ENCODE measurements at places on chromosomes 13 and 19.

DNA sequence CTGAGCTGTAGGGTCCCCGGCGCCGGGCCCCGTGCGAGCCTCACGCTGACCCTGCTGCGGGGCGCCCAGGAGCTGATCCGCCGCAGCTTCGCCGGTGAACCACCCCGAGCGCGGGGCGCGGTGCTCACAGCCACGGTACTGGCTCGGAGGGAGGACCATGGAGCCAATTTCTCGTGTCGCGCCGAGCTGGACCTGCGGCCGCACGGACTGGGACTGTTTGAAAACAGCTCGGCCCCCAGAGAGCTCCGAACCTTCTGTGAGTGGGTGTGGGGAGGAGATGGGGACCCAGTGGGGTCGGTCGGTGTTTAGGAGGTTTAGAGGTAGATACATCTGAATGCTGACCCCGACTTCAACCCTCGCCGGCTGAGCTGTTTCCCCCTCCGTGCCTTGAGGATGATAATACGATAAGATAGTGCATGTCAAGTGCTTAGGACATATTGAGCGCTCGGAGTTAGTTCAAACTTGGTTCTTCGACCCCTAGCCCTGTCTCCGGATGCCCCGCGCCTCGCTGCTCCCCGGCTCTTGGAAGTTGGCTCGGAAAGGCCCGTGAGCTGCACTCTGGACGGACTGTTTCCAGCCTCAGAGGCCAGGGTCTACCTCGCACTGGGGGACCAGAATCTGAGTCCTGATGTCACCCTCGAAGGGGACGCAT is 1.9 kb downstream of the ICAM5 start:
- no peak for DNase-seq

DNA sequence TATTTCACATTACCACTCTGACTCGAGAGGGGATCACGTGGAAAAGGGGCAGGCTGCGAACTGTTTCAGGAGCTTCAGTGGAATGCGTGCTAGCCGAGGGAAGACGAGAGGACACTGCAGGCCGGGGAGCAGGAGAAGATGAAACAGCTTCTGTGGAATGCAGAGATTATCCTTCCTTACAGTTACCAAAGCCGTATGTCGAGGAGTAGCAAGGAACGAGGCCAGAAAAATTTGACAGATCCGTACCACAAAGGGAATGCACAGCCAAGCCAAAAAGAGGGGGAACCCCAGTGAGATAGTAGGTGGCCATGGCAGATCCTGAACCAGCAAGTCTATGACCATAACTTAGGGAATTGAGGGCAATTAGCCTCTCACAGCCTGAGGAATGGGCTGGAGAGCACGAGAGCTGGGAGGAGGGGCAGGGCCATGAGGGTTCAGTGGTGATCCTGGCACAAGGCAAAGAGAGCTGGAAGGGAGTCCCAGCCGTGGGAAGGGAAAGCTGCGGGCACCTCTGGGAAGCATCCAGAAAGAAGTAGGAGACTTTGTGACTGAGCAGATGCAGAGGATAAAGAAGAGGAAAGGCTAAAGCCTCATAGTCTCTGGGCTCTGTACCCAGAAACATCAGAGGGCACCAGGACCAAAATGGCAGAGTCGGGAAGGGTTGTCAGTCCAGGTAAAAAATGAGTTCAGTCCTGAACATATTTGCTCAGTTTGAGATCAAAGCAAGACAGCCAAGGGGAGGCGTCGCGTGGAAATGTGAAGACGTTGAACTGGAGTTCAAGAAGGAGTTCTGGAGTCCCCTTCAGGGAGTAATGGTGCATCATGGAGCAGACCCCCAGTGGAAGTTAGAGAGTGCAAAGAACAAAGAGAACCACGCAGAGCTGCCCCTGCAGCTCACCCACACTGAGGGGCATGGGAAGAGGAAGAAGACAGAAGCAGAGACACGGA is 5.1 kb downstream of the COL4A1 start:
- no peak for DNase-seq

DNA sequence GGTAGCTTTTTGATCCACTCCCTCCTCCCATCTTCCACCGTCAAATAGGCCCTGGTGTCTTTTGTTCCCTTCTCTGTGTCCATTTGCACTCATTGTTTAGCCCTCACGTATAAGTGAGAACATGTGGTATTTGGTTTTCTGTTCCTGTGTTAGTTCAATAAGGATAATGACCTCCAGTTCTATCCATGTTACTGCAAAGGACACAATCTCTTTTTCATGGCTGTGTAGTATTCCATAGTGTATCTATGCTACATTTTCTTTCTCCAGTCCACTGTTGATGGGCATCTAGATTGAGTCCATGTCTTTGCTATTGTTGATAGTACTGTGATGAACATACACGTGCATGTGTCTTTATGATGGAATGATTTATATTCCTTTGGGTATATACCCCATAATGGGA is 136.0 kb upstream of the USP29 start:
- no peak for DNase-seq

DNA sequence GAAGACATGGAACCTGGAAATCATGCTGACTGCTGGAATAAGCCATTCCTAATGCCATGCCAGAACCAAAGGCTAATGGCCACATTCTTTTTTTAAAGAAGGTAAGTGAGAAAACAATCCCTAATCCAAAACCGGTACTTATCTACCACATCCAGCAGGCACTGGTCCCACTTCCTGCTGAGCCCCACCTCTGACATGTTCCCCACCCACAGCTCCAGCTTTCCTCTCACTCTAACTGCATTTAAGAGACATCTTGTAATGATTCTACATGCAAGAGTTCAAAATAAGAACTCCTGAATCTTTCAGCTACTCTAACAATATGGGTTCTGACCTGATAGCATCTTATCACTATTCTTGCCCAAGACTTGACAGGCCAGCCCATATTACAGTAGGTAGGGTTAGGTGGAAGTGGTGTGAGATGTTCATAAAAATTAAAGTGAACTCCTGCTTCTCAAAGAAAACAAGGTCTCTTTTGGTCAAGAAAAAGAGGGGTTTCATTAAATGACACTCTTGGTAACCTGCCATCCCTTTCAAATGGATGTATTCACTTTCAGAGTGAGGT is 41.9 kb downstream of the N4BP2L2 start:
- DNase-seq, result no peak

DNA sequence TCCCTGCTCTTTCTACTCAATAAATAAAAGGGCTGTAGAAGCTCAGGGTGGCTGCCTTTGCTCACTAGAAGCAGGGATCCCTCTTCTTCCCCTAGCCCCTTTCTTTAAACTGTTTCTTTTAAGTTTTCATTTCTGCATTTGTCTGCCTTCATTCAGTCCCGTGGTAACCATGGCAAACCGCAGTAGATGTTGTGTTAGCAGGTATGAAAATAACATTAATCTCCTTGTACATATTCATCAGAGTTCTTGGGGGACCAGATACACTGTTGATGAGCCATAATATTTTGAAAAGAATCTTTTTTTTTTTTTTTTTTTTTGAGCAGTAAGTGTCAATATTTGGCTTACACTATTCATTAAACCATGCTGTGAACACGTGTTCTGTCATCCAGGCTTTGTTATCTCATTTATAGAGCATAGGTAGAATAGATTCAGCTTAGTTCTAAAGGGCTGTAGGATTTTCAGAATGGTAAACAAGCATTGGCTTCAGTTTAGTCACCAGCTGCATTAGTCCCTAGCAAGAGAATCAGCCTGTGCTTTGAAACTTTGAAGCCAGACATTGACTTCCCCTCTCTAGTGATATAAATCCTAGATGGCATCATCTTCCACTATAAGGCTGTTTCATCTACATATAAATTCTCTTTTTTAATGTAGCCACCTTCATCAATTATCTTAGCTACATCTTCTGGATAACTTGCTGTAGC is 59.4 kb upstream of the SPRY2 start:
- no peak for DNase-seq

DNA sequence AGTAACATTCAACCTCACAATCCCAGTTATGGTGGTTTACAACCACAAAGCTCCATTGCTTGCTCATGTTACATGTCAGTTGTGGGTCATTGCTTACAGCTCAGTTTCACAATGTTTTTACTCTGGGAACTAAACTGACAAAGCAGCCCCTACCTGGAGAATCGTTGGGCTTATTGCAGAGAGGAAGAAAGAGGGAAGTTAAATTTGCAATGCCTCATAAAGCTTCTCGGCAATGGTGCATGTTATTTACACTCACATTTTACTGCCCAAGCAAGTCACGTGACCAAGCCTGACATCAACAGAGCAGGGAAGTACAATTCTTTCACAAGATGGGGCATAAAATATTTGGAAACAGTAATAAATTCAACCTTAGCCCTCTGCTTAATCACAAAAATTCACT is 441.6 kb downstream of the TDRD3 start:
- DNase-seq, result no peak

GRCh38 chr13:97388373-97388772 is 45.6 kb upstream of the RAP2A start:
- DNase-seq, result no peak

DNA sequence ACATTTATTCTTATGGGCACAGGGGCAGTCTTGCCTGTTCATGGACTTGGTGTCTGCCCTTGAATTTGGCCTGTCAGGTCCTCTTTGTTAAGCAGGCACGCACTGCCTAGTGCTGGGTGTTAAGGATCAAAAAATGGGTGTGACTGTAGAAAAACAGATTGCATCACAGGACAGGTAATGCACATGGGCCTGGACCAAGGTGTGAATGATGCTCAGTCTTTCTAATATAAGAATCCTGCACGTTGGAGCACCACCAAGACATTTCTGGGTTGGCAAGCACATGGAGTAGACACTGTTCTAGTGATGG is 33.7 kb downstream of the GATAD2A start:
- no peak for DNase-seq

GRCh38 chr13:27482983-27483382 is 32.6 kb upstream of the MTIF3 start:
- DNase-seq, result no peak

DNA sequence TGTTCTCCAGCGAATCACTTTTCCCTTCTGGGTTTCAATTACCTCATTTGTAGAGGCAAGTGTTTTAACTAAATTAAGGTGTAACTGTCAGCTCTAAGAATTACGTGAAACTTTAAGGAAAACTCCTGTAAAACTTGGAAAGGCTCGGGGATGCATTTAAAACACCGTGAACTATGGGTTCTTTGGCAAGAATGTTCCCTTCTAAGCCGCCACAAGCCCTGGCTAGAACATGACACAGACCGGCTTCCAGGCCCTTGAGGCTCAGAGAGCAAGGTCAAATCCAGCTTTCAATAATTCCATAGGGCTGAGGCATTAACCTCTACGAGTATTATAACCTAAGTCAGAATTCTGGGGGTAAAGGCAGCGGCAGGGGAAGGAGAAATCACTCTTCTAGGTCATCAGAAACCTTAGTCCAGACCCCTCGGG is 685 bp downstream of the VWA8 start:
- no peak for DNase-seq

- DNase-seq, result no peak
Observed at GRCh38 chr19:4232614-4233281, 3.4 kb downstream of the EBI3 start.

- no peak for DNase-seq
Observed at GRCh38 chr13:49567491-49567890, 17.9 kb downstream of the RCBTB1 start.

DNA sequence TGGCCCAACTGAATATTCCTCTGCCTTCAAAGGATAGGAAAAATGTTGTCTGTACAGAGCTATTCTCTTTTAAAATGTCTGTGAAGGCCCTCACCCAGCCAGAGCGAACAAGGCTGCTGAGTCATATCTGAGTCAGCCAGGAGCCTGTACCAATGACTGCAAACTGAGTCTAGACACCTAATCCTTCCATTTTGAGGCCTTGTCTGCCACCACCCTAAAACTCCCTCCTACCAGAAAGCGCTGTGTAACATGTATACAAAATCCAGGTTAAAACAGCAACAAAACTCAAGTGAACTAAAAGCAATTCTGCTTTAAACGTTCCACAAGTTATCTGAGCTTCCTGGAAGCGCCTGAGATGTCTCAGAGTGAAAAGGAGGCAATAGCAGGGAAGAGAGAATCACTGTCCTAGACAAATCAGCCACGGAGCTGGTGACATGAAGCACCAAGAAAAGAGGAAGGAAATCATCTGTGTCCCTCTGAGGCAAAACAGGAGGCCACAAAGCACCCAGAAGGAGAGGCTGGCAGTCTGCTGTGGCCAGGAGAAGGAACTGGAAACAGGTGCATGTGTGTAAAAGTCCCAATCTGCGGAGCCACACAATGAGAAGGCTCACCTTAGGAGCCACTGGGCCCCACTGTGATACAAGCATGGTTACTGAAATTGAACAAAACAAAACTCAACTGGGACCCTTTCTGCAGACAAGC is 10.2 kb downstream of the DHRS12 start:
- DNase-seq, result no peak

DNA sequence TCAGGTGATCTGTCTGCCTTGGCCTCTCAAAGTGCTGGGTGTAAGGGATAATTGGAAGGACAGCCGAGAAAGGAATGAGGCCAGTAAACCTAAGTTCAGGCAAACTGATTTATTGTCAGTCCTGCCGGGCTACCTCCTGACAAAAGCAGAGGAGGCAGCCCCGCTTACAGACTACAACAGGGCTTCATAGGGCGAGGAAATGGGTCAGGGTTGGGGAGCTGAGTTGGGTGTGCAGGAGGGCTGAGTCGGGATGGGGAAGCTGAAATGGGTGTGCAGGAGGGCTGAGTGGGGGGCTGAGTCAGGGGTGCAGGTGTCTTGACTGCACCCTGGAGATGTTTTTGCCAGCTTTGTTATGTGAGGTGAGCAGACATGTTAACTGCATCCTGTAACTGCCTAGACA is 210.2 kb downstream of the SLITRK6 start:
- no peak for DNase-seq

DNA sequence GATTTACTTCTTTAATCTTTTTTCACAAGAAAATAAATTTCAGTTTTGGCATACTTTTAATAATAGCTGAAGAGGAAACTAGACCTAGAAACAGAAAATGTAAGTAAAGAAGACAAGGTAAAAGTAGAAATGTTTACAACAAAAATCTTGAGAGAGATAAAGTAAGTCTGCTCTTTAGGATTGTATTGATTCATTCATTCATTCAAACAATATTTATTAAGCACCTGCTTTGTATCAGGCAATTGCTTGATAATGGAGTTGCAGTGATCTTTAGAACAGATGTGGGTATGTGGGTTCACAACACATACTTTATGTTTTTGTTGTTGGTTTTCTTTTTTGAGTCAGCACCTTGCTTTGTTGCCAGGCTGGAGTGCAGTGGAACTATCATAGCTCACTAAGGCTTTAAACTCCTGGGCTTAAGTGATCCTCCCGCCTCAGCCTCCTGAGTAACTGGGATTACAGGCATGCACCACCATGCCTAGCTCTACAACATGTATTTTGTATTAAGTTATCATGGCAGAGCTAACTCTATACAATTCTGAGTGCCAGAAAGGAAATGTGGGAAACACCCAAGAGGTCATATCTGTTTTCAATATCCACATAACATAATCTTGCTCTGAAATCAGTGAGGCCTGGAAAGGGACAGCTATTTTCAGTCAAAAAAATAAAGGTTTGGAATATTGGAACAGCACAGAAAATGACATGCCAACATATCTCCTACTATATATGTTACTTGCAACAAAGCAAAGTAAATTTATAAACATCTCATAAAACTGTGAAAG is 8.8 kb upstream of the SPART start:
- DNase-seq, result no peak

GRCh38 chr19:18262917-18263316 is 11.3 kb downstream of the IQCN start:
- no peak for DNase-seq
